Type B pancreatic cell (in vitro differentiated cells): ENCODE measurements at places on chromosomes 16 and 17. TPM values are rescaled to one million over a fixed set of nuclear protein-coding genes. Genes with fewer than 3 reads are reported as not detected.

GRCh38 chr17:19904924-19905323 lies 37.2 kb upstream of the ULK2 start:
- H3K27ac ChIP-seq = no peak overlapping the region
- H3K27me3 ChIP-seq = no peaks in the 10 kb centered on the region
- peaks cover 22% of the 10 kb centered on the region for H3K36me3 ChIP-seq
- H3K4me3 ChIP-seq = no peak overlapping the region
- no peak for DNase-seq
- H3K4me1 ChIP-seq = no peaks in the 10 kb centered on the region

GRCh38 chr16:11597235-11598095 lies 10.7 kb upstream of the LITAF start:
- H3K4me3 ChIP-seq = peak overlapping the region; percentile 64
- H3K4me1 ChIP-seq = peaks cover 16% of the 10 kb centered on the region
- DNase-seq = no peak
- H3K27me3 ChIP-seq = no peaks in the 10 kb centered on the region

- peaks cover 9% of the 10 kb centered on the region for H3K27me3 ChIP-seq
- H3K36me3 ChIP-seq = no peaks in the 10 kb centered on the region
- H3K4me1 ChIP-seq = no peaks in the 10 kb centered on the region
- no peak for DNase-seq
Observed at GRCh38 chr16:25023556-25023955, 8.4 kb upstream of the ARHGAP17 start.

DNA sequence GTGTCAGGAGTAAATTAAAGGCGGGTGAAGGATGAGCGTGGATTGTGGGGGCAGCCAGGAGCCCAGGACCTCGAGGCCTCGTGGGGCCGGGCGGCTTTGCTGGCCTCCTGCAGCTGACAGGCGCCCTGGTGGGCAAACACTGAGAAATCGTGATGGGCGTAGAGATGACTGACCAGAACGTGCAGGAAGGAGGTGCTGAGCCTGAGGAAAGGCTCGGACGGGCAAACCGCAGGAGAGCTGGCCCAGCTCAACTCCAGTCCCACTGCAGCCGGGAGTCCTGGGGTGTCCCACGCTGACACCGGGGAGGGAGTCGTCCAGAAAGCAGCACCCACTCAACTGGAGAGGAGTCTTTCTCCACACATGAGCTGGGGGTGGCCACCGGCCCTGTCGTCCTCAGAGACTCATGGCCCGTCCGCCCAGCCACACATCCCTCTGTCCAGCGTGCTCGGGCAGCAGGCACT lies 36.9 kb downstream of the METRNL start:
- peaks cover 26% of the 10 kb centered on the region for H3K27me3 ChIP-seq
- DNase-seq = no peak
- H3K36me3 ChIP-seq = no peaks in the 10 kb centered on the region
- H3K4me3 ChIP-seq = no peak overlapping the region
- no peak overlapping the region for H3K27ac ChIP-seq
- H3K4me1 ChIP-seq = peaks cover 15% of the 10 kb centered on the region

DNA sequence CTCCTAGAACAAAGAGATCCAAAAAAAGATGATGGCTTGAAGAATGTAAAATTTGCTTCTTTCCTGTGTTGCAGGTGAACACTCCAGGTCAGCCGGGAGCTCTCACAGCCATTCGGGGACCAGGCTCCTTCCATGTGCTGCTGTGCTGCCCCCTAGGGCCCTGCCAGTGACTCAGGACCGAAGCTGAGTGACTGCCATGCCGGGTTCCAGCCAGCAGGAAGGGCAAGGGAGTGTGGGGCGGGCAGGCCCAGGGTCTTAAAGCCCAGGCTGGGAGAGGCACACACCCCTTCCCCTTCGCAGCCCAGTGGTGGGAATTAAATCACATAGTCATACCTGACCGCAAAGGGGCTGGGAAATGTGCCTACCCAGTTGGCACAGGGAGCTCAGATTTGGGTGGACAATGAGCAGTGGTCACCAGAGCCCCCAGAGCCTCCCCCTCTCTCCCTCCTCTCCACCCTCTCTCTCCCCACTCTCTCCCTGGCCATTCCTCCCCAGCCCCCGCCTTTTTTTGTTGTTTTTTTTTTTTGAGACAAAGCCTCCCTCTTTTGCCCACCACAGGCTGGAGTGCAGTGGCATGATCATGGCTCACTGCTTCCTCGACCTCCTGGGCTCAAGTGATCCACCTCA lies 11.5 kb downstream of the EPOP start:
- no peak overlapping the region for H3K27ac ChIP-seq
- H3K36me3 ChIP-seq = no peaks in the 10 kb centered on the region
- DNase-seq = peak; percentile 80
- no peak overlapping the region for H3K4me3 ChIP-seq

MYADML2 gene
- not detected in 2 replicates for total RNA-seq

CFAP97D1 gene
- total RNA-seq = not detected in 2 replicates

RMI2 gene
- total RNA-seq = 30.0 and 41.3 TPM in 2 replicates

PRKCA gene
- total RNA-seq = 13.4 and 16.1 TPM in 2 replicates
